ENCODE measurements at places on chromosomes 4 and X.
A peak's percentile ranks its signal among the peaks of the same experiment; 100 is the strongest.

GRCh38 chrX:154505734-154506133, 10.3 kb downstream of the FAM3A start:
- DNase-seq = peak; percentile 28

DNA sequence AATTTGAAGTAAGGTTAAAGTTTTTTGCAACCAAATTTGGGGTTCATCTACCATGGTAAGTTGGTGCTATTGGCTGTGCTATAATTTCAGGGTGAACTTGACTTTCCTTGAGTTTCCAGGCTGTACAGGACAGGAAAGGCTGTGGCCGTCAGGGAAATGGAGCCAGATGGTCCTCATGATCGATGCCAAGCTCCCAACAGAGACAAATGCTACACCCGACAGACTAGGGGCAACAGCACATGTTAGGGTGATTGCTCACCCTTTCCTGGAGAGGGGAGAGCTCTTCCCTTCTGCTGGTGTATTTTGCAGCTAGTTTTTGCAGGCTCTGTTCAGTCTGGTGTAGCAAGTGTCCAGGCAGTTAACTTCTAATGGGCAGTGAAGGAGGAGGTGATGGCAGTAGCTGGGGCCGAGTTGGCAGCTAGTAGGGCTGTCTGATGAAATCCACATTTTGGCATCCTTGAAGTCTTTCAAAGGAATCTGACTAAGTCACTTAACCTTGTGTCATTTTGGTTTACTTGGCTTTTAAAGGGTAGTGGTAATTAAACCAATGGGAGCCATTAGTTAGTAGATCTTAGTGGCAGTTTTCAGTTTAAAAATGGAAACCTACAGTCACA, 47.8 kb downstream of the GAB1 start:
- DNase-seq = peak; percentile 48

GRCh38 chrX:8183346-8183745, 12.3 kb upstream of the VCX2 start:
- no peak for DNase-seq

- no peak for DNase-seq
Observed at GRCh38 chr4:116064331-116064730, 950.9 kb upstream of the NDST4 start.

DNA sequence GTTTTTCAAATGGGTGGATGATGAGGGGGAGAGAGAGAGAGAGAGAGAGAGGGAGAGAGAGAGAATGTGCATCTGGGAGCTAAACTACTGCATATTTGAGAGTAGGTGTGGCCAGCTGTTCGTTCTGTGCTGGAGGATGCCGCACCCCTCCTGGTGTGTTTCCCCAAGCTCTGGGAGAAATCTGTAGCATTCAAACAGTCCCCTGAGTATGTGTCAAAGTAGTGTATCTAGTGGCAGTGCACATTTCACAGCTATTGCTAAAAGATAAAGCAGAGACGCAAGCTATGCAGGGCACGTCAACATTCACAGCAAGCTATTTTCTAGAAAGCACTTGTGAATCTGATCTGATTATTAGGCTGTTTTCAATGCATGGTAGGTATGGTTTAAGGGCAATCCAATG, 83.5 kb upstream of the LIMCH1 start:
- DNase-seq = no peak

DNA sequence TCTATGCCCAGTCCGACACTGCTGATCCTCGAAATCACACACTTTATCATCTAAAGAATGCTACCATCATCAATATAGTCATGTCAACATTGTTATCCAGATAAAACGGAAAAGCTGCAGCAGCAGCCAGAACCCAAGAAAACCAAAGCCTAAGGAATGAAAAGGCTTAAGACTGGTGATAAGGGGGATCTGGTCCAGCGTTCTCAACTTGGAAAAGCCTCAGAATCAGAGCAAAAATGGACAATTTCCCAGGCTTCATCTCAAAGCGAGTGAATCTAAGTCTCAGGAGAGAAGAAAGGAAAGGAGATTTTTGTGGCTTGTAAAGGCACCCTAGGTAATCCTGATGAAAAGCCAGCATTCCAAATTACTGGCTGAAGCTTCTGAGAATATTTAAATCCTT, 8.2 kb downstream of the ZNF518B start:
- DNase-seq = no peak

GRCh38 chr4:176334066-176334465, 14.3 kb downstream of the SPCS3 start:
- DNase-seq = no peak

DNA sequence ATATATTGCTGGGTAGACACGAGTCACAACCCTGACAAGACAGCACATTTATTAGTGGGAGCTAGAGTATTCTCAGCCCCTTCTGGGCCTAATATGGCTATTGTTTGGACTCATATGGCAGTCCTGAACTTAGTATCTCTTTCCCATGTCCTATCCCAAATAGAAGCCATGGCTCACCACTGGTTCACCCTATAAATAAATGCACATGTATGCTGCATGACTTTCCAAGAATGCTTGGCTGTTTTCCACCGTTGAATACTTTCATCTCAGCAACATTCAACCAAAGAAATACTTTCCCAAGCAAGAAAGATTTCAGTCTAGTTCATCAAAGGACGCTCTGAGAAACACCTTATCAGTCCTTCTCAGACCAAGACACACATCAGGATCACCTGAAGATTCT, 36.7 kb downstream of the SMPX start:
- no peak for DNase-seq

GRCh38 chrX:153190381-153190780, 11.3 kb downstream of the MAGEA1 start:
- DNase-seq = no peak

DNA sequence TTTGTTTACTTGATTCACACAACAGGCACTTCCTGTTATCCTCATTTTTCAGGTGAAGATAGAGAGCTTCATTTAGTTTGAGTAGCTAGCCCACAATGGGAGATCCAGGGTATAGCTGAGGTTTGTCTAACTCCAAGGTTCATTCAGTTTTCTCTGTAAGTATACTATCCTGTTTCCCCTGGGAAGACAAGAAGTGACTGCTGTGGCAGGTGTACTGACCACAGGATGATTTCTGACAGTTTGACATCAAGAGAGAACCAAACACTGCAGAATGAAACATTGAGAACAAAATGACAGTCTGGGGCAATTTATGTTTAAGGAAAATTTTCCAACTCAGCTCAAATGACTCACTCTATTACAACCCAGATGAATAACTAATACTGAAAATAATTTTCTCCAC, 958.0 kb downstream of the STPG2 start:
- no peak for DNase-seq

DNA sequence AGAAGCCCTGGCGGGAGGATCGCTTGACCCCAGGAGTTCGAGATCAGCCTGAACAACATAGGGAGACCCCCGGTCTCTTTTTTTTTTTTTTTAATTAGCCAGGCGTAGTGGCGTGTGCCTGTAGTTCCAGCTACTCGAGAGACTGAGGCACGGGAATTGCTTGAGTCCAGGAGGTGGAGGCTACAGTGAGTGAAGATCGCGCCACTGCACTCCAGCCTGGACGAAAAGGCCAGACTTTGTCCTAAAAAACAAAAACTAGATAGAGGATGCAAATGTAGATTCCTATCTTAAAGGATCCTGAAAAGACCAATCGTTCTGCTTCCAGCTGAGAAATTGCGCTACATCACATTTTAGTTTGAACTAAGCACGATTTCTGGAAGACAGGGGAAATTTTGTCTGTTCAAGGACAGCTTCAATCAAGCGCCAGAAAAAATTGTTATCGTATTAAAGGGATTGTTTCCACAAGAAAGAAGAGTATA, 627 bp upstream of the HSD17B11 start:
- no peak for DNase-seq

GRCh38 chrX:46648660-46649059, 75.1 kb downstream of the CHST7 start:
- DNase-seq = no peak

DNA sequence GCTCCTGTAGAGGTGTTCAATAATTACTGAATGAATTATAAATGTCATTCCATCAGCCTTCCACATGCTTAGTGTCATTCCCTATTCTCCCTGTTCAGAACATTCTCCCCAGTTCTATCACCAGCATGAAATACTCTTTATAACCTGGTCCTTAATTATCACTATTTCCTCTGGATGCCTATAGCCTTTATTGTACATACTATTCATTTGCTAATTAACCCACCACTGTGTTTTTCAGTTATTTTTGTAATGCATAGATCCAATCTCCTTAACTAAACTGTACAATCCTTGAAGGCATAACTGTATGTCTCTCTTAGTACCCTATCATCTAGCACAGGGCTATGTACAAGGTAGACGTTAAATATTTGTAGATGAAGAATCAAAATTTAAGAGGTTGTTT, 1.2 kb downstream of the ABCB7 start:
- DNase-seq = no peak

- peak; percentile 11 for DNase-seq
Observed at GRCh38 chr4:122017296-122017695, 65.4 kb upstream of the TRPC3 start.

DNA sequence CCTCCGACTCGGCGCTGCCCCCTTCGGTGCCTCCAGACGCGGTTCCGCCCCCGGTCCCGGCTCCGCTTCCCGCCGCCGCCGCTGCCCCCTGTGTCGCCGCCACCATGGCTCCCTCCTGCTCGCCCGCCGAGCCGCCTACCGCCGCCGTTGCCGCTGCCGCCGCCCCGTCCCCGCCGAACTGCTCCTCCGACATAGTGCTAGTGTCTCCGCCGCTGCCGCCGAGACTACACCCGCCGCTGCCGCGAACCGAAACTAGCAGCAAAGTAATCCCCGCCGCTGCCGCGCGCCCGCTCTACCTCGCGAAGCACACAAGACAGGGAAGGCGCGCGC, 340 bp downstream of the HNRNPD start:
- DNase-seq = no peak

DNA sequence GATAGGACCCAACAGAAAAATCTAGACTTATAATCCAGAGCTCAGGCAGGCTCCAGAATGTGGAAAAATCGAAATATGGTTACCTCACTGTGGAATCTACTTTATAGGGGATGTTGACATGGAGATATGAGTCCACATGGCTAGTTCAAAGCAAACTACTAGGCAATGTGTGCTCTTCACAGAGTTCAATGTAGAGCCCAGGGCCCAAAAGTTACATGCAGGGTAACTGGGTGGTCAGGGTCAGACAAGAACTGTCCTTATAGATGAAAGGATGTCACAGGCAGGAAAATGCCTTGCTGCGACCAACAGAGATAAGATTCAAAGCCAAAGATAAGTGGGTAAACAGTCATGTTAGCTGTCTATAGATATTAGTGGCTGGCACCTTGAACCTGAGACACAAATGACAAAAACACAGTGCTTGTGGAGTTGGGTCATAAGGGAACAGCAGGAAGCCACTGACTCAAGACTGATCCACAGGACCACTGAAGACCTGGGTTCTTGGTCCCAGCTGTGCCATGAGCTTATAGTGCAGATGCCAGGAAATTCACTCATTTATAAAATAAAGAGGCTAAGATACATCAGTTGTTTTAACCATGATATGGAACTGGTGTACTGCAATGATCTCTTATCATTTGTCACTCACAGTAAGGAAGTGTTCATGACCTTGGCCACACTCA, 101.7 kb upstream of the MBNL3 start:
- no peak for DNase-seq

DNA sequence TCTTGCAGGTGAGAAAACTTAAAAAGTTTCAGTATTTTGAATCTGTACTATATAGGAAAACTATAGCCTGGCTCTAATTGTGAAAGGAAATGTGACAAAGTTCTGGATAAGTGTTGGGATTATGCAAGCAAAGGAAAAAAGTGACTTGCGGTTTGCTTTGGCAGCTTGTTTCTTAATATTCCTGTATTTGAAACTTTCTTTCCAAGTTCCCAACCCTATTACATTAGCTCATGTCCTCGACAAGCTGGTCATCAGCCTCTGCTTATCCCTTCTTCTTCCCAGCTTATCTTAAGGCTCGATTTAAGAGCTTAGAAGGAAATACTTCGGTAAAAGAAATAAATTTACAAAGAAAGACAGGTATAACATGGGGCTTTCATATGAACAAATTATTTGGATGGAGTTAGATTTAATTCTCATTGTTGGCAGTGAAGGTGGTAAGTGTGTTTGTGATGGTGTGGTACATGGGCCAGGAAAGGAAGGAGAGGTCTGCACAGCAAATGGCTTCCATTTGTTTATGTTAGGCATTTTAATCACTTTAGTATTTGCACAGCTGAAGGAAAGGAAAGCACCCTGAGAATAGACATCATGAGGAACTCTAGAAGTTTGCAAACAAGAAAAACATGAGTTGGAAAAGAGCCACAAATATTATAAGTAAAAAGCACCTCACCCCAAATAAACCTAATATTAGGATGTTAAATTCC, 5.1 kb upstream of the MYOZ2 start:
- DNase-seq = peak; percentile 55

GRCh38 chr4:110616238-110617074, 6.4 kb downstream of the PITX2 start:
- no peak for DNase-seq

GRCh38 chr4:32010221-32010620, 1290.1 kb downstream of the PCDH7 start:
- DNase-seq = no peak

GRCh38 chr4:106126062-106126461, 189.9 kb downstream of the TBCK start:
- no peak for DNase-seq

DNA sequence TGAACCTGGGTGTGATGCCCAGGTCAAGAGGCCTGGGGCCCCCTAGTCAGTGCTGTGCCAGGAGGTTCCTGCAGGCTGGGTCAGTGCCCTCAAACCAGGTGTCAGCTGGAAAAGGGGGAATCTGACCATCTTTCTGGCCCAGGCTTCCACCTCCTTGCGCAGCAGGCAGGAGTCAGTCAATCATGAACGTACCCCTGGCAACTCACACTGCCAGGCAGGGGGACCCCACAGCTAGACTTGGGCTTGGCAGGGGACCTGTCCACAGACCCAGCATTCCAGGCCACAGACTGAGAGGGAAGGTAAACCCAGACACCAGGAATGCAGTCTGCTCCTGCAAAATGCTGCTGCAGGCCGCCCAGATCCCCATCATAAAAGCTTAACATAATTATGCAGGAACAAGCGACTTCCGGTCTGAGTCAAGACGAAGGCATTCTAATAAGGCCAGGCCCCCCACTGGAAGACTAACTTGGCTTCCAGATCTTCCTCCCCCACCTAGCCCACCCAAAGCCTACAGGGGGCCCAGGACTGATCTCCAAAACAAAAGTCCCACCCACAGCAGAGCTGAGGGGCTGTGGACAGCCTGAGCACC, 156.3 kb downstream of the BCOR start:
- no peak for DNase-seq

DNA sequence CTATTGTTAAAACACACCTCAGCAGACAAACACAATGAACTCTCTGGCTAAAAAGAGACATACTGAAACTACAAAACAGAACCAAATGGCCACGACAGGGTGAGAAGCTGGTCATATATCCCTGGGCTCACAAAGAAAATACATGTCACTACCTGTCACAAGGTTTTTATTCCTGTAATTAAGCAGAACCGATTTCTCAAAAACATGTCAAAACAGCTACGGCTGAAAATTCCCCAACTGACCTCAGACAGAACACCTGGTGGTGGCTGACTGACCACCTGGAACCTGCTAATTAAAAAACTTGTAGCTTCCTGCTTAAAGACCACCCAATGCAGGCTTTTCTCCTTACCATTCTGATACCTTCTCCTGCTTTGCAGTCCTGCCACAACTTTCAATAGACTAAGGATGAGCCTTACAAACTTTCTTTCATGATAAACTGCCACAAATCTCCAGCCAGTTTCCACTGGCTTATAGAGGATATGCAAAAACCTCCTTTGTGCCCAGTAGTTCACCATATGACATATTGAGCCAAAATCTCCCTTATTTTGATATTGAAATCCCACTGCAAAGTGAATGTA, 571.9 kb downstream of the SPOCK3 start:
- DNase-seq = no peak

GRCh38 chr4:113024388-113024787, 25.1 kb upstream of the ANK2 start:
- DNase-seq = no peak

Data from GM03348 (cell line).